Large intestine (tissue), 12 donors: ENCODE measurements at places on chromosomes 1 and 21. TPM values are rescaled to one million over a fixed set of nuclear protein-coding genes. Genes with fewer than 3 reads are reported as not detected.

The ELOVL1 gene
- polyA plus RNA-seq, result 68.7 TPM

The CLCA2 gene
- polyA plus RNA-seq, result 1.0 TPM

The PLA2G2F gene
- not detected for polyA plus RNA-seq

The FOXD3 gene
- 1.6 TPM for polyA plus RNA-seq

The RGS4 gene
- polyA plus RNA-seq, result 8.1 TPM

The JAM2 gene
- 11.3 TPM for polyA plus RNA-seq

The IFNLR1 gene
- polyA plus RNA-seq, result 11.7 TPM

The HNRNPCL4 gene
- polyA plus RNA-seq, result not detected

- DNase-seq, result no peak
Observed at GRCh38 chr1:206828765-206829164, 36.7 kb upstream of the IL20 start.

- no peak for DNase-seq
Observed at GRCh38 chr1:69534829-69535228, 32.9 kb upstream of the LRRC7 start.

GRCh38 chr1:94039514-94039870, 81.5 kb downstream of the ABCA4 start:
- DNase-seq, result peak; percentile 50

DNA sequence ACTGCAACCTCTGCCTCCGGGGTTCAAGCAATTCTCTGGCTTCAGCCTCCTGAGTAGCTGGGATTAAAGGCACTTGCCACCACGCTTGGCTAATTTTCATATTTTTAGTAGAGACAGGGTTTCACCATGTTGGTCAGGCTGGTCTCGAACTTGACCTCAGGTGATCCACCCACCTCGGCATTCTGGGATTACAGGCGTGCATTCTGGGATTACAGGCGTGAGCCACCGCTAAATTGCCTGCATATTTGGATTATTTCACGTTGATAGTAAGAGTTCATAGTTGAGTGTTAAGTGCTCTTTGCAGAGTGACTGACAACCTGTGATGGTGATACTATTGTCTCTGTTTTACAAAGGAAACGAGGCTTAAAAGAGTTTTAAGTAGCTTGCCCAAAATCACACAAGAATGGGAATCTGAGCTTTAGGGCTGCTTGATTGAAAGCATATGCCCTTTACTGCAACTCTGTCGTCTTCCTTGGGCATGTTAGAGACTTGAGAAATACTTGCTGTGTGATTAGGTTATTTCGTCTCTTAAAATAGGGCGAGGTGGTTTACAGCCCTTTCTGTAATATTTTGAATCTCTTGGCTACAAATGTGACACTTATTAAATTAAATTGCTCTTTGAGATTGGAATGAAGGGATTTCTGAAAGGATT, 12.4 kb downstream of the CDC42 start:
- no peak for DNase-seq

GRCh38 chr1:198056255-198056654, 100.5 kb upstream of the NEK7 start:
- DNase-seq, result no peak

GRCh38 chr1:19831441-19831840, 16.4 kb upstream of the RNF186 start:
- DNase-seq, result no peak

- DNase-seq, result no peak
Observed at GRCh38 chr1:185096531-185096930, 51.2 kb downstream of the RNF2 start.

- DNase-seq, result no peak
Observed at GRCh38 chr1:90614872-90615271, 102.2 kb downstream of the BARHL2 start.

GRCh38 chr1:212589446-212589845, 19.1 kb upstream of the ATF3 start:
- DNase-seq, result no peak

GRCh38 chr1:44571712-44572571, 102.3 kb downstream of the TMEM53 start:
- DNase-seq, result peak; percentile 38

DNA sequence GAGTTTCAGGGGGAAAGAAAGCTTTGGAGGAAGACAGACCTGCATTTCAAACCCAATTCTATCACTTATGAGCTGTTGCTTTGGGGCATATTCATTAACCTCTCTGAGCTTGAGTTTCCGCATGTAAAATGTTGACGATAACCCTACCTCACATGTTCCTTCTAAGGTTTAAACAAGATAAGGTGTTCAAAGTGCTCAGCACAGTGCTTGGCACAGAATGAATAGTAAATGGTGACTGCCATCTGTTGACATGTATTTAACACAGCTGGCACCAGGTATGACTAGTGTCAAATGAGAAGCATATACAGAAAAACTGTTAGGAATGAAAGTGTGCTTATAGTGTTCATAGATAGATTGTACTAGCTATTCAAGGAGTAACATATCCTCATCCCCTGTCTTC, 155.5 kb downstream of the PTGER3 start:
- DNase-seq, result no peak
